ENCODE measurements at places on chromosomes 7 and 10. TPM values are rescaled to one million over a fixed set of nuclear protein-coding genes. Genes with fewer than 3 reads are reported as not detected.

The ADRB1 gene
- total RNA-seq: 48.0 TPM

The CALML5 gene
- total RNA-seq: not detected

The FAM25A gene
- total RNA-seq: not detected

The LYZL2 gene
- not detected for total RNA-seq

The ZSCAN25 gene
- 9.0 TPM for total RNA-seq

The COBL gene
- total RNA-seq: 45.9 TPM

The TRIM56 gene
- total RNA-seq: 24.5 TPM

The OR2A5 gene
- total RNA-seq: not detected

The SPDYE6 gene
- not detected for total RNA-seq

The CDHR3 gene
- total RNA-seq: 0.45 TPM

The GPNMB gene
- total RNA-seq: 190 TPM

The MICU1 gene
- total RNA-seq: 51.2 TPM

The OR6V1 gene
- total RNA-seq: not detected

The ALOX5 gene
- total RNA-seq: 10.0 TPM

GRCh38 chr7:124444696-124445480 is 320.7 kb downstream of the GPR37 start:
- no peak for DNase-seq

DNA sequence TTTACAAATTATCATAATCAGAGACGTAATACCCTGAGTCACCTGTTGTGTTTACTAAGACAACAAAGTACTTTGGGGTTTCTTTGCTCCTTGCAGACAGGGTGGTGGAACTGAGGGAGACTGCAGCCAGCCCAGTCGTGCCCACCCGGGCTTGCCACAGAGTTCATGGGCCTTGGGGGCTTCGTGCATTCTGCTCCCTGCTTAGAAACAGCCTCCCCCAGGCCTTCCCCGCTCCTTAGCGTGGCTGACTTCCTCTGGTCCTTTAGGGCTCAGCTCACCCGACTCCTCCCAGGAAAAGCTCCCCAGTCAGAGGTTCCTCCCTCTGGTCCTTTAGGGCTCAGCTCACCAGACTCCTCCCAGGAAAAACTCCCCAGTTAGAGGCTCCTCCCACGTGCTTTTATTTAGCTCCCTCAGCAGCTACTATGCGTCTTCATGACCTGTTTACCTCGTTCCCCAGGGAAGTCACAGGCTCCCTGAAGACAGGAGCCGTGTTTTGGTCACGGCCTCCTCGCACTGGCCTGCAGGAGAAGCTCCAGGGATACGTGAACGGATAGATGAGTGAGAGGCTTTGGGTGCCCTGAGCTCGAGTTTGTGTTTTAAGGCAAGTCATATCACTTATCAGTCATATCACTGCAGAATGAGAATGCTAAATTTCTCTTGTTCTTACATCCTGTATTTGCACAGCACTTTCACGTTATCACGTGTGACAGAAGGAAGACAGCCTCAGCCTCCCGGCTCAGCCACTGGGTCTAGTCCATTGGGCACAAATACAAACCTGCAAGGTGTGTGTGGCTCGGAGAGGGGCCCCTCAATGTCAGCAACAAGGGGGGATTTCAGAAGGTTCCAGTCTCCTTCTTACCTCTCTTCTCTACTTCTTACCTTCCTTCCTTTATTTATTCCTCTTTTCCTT is 52.7 kb upstream of the VIPR2 start:
- DNase-seq: no peak

- DNase-seq: no peak
Observed at GRCh38 chr10:76113952-76114351, 682.5 kb downstream of the LRMDA start.

DNA sequence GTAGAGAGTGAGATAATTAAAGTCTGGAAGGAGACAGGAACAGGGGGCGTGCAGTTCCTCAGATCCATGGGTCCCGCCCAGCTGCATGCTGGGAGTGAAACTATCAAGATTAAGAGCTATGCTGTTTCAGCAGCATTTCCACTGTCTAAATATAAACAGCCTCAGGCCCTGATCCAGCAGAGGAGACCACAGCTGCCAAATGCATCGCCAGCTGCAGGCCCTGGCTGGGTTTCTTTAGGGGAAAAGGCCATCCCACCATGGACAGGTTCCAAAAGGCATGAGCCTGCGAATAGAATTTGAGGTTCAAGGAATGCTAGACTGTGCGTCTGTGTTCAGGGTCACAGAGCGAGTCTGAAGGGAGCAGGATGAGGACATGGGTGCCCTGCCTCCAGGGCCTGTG is 411.4 kb downstream of the PAXIP1 start:
- DNase-seq: no peak

- DNase-seq: no peak
Observed at GRCh38 chr7:154415709-154416399, 363.7 kb downstream of the DPP6 start.

GRCh38 chr10:120578890-120579289 is 121.9 kb downstream of the PLPP4 start:
- DNase-seq: no peak

DNA sequence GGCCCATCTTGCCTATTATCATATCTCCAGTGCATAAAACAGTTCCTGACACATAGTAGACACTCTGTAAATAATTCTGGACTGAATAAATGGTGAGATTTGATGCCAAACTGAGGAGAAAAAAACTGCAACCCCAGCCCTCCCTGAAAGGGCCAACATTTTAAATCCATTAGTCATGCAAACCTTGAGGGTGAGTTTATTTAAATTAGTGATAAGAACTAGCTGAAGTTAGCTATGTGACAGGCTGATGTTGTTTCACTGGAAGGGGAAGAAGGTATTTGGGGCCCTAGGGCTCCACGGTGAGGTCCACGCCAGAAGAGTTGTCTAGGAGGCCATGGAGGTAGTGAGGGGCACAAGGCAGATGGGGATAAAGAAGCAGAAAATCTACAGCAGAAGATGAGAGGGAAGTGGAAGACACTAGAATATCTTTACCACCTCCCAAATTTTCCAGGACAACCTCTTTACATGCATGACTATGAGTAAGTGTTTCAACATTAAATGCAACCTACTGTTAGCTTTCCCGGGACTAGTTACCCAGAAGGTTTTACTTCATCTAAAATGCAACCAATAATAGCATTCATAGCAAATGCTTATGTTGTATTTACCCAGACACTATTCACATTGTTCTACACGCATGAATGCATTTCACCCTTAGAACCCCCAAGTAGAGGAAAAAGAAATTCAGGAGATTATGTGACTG is 183.2 kb upstream of the LYZL1 start:
- DNase-seq: no peak

DNA sequence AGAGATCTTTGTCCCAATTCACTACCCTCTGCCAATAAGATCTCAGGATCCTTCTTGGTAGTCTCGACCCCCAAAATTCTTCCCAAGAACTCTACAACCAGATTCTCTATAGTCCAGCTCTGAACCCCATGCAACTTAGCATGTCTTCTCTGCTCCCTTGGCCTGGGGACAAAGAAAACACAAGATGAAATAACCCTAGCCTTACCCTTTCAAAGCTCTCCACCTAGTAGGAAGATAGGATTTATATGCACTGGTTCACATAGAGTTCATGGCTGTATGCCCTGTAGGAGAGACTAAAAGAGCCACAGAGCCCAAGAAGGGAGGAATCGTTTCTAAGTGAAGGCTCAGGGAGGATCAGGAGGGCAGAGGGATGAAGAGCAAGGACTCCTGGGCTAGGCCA is 96.1 kb downstream of the PPP1R3C start:
- DNase-seq: no peak

DNA sequence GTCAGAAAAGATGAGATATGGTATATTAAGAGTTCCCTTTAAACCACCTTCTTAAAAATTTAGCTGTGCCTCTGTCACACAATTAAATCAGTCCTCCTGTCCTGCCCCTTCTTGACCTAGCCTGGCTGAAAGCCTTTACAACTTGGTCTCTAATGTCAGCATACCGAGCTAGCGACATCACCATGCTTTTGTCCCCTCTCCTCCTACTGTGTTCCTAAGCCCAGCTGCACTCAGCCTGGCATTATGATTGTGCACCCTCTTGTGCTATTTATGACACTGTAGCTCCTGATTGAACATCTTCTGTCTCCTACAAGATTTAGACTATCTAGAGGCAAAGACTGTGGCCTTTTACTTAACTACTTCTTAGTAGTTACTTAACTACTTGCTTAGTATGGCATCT is 29.2 kb downstream of the TDRD1 start:
- no peak for DNase-seq

- DNase-seq: no peak
Observed at GRCh38 chr10:126647116-126647515, 23.4 kb downstream of the C10orf90 start.

- no peak for DNase-seq
Observed at GRCh38 chr7:84578825-84579224, 384.2 kb upstream of the SEMA3A start.

All from right cardiac atrium (tissue), 5 donors.